ENCODE measurements at places on chromosomes 7 and 10.
A peak's percentile ranks its signal among the peaks of the same experiment; 100 is the strongest.

- DNase-seq, result no peak
Observed at GRCh38 chr7:18494821-18495408, 634 bp upstream of the HDAC9 start.

- no peak for DNase-seq
Observed at GRCh38 chr10:84198206-84198915, 4.0 kb downstream of the CDHR1 start.

- DNase-seq, result no peak
Observed at GRCh38 chr10:114342976-114343375, 61.3 kb downstream of the AFAP1L2 start.

GRCh38 chr7:37558320-37559096 is 109.8 kb upstream of the ELMO1 start:
- DNase-seq, result no peak

- DNase-seq, result peak; percentile 39
Observed at GRCh38 chr10:3779158-3779741, 5.8 kb downstream of the KLF6 start.

- no peak for DNase-seq
Observed at GRCh38 chr7:77242068-77242467, 42.4 kb upstream of the FGL2 start.

GRCh38 chr7:5472432-5473315 is 49.0 kb upstream of the TNRC18 start:
- no peak for DNase-seq

- no peak for DNase-seq
Observed at GRCh38 chr10:7971949-7972348, 82.5 kb upstream of the GATA3 start.

DNA sequence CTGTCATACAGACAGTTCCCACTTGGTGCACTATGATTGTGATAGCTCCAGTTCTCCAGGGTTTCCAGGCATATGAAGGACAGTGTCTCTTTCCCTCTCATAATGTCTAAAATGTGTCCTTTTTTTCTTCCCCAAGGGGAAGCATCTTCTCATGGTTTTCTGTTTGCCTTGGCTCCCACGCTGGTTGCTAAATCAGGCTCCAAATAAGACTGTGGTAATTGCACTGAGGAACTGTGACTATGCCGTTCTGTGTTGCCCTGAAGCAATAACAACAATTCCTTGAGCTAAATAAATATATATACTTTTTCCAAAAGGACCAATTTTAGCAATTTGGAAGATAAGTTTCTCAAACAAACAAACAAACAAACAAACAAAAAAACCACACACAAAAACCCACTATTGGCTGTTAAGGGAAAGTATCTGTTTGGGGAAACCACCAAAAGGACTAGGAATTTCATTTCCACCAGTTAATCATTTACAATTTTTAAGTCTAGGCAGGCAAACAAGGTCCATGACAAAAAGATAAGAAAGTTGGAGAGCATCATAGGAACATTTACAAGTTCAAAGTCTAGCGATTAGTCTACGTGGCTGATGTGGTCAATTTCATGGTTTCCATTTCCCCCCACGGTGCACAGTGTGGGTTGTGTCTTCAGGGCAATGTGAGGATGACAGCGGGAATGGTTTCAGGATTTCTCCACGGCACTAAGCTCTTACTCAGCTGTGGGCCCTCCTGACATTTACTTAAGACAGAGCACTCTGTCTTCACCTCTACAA is 62.4 kb downstream of the THNSL1 start:
- DNase-seq, result no peak

DNA sequence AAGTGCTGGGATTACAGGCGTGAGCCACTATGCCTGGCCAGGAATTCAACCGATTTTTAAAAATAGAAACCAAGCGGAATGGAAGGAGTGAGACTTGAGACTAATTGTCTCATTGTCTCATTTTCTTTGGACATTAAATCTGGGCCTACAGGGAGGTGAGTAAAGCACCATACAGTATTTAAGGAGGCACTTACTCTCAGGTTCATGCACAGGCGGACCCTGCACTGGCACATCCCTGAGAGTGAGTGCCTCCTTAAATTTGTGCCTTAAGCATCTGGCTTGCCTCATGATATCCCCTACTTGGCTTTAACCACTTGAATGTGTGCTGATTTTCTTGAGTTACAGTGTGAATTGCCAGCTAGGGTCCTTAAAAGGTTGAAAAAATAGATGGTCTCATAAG is 10.6 kb downstream of the UBE3C start:
- DNase-seq, result no peak

DNA sequence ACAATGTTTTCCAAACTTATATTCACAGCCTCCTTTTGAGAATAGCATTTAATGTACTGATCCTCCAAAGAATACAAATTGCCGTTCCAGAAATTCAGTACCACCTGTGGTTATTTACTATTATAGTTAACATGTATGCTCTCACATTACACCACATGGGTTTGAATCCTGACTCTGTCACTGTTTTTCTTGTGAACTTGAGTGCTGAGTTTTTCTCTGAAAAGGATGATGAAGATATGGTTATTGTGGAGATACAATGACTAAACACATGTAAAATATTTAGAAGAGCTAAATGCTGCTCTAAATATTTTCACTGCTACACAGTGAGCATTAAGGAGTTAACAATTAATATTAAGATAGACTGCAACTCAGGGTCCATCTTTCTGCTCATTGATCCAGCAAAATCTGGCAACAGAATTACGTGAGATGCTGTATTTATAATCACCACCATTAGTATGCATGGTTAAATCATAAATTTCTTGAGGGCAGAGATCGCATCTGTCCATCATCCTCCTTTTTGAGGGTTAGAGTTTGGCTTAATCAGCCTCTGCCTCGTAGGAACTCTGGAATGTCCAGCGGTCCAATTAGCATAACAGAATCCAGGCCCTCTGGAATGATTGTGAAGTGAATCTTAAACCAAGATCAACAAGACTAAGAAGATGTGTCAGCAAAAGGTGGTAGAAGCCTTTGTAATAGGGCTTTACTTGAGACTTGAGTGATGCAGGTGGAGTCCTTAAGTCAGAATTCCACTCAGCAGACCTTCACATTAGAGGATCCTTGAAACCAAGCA is 152.8 kb downstream of the MACC1 start:
- DNase-seq, result no peak

- DNase-seq, result no peak
Observed at GRCh38 chr10:55858730-55859129, 502.3 kb downstream of the ZWINT start.

GRCh38 chr10:43061760-43062159 is 15.1 kb upstream of the RET start:
- no peak for DNase-seq

DNA sequence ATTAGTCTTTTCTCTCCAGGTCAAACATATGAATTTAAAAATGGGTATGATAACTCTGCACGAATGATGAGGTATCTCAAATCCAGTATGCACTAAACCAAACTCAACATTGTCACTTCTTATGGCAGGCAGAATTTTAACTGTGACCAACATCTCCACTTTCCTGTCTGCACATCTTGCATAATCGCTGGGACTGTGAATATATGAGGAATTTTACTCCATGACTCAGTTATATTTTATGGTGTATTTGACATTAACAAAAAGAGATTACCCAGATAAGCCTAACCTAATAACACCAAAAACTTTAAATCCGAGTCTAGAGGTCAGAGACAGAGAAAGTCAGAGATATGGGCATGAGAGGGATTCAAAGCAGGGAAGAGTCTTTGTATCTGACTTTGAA is 454.5 kb upstream of the SEMA3D start:
- no peak for DNase-seq

DNA sequence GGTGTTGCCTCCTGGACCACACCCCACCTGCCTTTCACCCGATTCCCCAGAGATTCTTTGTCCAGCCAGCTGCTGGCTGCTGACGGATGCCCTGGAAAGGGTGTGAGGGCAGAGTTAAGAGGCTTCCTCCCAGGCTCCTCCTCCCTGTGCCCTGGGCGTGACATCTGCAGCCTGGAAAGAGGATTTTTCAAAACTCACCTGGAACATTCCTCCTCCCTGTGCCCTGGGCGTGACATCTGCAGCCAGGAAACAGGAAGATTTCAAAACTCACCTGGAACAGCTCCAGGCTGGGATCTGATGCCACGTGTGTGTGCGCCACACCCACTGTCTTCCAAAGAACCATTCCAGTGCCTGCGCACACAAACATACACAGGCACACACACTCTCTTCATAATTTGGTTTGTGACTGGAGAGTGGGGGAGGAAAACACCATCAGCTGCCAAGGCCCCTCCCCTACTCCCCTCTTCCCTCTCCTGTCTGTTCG is 5.2 kb downstream of the MARVELD1 start:
- no peak for DNase-seq

DNA sequence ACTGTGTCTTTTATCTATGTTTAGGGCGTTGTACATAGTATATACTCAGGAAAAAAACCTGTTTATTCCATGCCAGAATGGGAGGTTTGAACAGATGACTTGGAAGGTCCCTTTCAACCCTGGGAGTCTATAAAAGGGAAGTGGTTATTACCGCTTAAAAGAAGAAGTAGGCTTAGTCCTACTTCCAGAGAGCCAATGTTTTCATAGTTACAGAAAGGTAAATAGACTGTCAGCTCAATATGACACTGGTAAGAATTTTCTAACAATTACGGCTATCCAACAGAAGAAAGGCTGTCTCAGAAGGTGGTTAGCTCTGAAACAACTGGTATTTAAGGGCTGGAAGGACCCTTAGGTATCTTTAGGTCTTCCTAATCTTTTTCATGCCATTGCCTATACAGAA is 1.1 kb upstream of the TFAM start:
- peak; percentile 57 for DNase-seq

DNA sequence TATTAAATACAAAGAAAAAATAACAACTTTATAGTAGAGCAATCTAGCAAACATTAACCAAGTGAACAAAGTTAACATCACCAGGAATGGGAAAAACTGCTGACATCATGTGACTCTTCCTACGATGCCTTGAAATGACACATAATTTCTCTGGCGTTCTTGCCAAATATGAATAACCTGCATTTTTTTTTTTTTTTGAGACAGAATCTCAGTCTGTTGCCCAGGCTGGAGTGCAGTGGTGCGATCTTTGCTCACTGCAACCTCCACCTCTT is 126.5 kb upstream of the VKORC1L1 start:
- DNase-seq, result no peak

GRCh38 chr10:102545997-102546396 is 42.2 kb downstream of the SUFU start:
- DNase-seq, result no peak

DNA sequence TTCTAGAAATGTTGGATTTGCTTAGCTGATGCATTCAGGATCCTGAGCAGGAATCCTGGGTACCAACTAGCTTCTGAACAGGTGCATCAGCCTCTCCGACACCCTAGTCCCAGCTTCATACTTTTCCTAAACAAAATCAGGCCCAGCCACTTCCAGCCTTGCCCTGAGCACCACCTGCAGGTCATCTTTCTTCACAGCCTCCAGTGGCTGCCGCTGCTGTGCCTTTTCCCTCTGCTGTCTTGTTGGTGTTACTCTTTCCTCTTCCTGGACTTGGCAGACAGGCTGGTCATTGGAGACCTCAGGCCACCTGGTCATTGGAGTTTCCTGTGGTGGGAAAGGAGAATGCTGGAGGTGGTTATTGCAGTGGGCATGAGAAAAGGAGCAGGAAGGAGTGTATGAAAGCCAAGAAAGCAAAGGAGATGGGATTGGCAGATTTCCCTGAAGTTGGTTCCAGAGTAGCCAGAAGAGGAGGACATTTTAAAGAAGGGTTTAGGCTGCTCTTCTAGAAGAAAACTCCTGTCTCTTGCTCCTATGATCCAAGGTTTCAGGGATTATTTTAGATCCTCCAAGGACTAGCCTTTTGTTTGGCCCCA is 48.2 kb upstream of the NFKB2 start:
- no peak for DNase-seq

DNA sequence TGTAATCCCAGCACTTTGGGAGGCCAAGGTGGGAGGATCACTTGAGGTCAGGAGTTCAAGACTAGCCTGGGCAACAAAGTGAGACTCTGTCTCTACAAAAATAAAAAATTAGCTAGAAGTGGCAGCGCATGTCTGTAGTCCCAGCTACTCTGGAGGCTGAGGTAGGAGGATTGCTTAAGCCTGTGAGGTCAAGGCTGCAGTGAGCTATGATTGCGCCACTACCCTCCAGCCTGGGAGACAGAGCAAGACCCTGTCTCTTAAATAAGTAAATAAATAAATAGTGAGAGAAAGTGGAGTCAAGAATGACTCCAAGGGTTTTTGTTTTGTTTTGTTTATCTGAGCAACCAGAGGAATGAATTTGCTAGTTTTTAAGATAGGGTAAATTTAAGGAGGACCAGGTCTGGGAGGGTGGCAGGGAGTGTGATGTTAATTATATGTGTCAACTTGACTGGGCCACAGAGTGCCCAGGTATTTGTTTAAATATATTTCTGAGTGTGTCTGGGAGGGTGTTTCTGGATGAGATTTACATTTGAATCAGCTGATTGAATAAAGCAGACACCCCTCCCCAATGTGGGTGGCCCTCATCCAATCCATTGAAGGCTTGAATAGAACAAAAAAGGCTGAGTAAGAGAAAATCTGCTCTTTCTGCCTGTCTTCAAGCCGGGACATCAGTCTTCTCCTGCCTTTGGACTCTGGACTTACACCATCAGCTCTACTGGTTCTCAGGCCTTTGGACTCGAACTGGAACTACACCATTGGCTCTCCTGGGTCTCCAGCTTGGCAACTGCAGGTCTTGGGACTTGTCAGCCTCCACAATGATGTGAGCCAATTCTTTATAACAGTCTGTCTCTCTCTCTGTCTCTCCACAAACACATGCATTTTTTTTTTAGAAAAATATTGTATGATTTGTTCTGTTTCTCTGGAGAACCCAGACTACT is 23.5 kb downstream of the IMPDH1 start:
- no peak for DNase-seq

- no peak for DNase-seq
Observed at GRCh38 chr10:130934293-130935127, 377.0 kb downstream of the TCERG1L start.

GRCh38 chr10:119282446-119282845 is 75.1 kb downstream of the GRK5 start:
- no peak for DNase-seq

DNA sequence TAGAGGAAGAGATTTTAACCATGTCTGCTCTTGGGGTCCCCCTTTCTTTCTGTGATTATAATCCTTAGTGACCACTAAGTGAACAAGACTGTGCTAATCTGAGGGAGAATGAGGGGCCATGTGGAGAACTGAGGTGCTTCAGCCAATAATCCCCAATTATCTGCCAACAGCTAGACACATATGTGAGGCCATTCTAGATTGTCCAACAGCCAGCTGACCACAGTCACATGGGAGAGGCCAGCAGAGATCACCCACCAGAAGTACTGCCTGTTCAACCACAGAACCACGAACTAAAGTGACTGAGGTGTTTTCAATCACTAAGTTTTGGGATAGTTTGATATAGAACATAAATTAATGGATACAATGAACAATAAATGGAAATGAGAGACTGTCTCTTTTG is 74.3 kb downstream of the SEMA3E start:
- no peak for DNase-seq

- DNase-seq, result peak; percentile 62
Observed at GRCh38 chr10:97497572-97498075, 598 bp downstream of the MMS19 start.

GRCh38 chr7:73549176-73549575 is 8.3 kb downstream of the BCL7B start:
- no peak for DNase-seq

- no peak for DNase-seq
Observed at GRCh38 chr7:76133839-76134238, 67.9 kb upstream of the SRRM3 start.
